ENCODE measurements at places on chromosomes 7 and 10.

- DNase-seq = no peak
Measured at GRCh38 chr10:44910602-44911001, 535 bp upstream of the TMEM72 start.

GRCh38 chr7:112410092-112410491 is 40.2 kb upstream of the IFRD1 start:
- peak; percentile 31 for DNase-seq

DNA sequence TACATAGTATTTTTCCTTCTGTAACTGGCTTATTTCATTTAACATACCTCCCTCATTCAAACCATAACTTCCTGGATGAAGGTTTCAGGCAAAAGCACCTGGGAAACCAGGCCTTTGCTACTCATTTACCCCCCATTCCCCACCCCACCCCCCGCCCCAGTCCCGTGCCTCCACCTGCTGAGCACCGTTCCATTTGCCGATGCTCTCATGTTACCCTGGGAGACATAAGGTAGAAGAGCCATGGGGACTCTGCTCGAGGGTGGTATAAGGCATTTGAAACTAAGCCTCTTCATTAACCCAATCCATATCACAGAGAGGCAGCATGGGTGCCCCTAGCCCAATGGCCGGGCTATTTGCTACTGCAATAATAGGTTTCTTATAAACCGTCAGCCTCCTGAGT is 22.2 kb upstream of the MCM10 start:
- no peak for DNase-seq

DNA sequence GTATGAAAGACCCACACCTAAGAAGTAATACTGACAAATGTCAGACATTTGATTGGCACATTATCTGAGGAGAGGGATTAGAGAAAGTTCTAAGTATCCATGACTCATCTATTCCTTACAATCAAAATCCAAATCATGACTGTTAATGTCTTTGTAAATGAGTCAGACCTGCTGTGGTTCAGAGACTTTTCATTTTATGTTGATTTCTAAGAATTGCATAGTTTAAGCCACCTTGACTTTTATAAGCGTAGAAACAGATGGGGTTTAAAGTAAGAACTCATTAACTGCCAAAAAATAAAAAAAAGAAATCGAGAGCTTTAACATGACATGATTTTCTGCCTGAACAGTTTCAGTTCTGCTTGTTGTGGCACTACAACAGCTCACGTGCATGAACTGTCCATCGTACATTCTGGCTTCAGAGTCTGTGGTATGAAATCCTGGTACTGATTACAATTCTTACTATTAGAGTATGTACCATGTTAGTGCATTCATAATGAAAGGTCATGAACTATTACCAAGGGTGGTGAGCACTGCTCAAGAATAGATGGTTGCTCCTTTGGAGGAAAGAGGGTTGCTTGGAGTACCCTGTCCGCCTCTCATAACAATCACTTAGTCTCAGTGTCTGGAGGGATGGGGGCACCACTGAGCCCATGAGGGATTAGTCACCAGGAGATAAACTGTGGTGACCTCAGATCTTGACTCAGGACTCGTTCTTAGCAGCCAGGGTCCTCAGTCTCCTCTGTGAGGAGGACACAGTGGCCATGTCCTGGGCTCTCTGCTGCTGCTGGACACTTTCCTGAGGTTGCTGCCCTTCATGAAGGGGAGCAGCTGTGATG is 42.2 kb downstream of the ACSM6 start:
- DNase-seq = peak; percentile 76

DNA sequence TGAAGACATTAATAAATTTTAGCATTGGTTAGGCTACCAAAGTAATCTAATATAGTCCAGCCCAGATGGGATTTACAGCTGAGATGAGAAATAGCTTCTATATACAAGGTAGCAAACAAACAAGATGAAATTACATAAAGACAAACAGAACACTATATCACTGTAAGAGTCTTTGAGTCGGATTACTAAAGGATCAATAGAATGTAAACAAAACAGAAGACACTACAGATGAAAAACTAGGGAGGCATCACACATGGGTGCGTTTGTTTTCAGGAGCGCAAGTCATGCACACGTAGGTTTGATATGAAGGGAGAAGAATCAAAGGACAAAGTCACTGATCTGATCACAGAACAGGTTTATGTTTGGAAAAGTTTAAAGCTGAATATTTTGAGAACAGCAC is 26.5 kb downstream of the MPP7 start:
- DNase-seq = no peak

DNA sequence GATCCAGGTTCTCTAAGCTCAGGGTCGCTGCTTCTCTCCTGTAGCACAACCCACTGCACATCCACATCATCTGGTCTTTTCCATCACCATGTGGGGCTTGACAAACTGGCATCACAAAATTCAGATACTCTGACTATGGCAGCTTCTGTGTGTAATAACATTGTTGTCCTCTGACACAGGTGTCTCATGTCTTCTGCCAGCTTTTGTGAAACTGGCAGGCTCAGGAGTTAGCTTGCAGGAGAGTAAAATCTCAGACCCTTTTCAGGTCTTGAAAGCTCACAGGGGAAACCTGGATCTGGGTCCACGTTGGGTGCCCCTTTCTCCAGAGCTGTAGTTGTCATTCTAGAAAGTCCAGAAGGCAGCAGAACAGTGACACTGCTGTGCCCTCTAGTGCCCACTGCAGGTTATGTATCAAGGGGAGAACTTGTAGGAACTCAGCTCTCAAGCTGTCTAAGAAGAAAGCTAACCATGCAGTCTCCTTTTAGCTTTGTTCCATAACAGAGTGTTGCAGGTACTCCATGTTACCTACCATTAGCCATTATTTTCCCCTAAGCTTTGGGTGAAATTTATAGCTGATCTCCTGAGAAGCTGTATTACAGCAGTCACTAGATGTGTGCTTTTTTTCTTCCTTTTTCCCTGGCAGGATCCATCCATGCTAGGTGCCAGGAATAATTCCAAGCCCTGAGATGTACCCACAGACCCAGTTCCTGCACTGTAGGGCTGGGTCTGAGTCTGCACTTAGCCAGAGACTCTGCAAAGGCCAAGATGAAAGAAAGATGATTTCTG is 102.7 kb downstream of the ZNF248 start:
- DNase-seq = no peak

DNA sequence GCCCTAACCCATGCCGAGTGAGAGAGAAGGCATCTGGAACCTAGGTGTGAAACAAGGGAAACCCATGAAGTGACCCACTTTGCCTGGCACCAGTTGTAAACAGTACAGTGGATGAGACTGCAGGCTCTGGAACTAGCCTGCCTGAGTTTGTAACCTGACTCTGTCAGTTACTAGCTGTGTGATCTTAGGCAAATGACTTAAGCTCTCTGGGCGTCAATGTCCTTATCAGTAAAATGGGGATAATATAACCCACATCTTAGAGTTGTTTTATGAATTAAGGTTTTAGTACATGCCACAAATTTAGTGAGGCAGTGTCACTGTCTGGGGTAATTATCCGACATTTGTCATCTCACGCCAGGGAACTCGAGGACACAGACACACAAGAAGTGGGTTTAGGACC is 82.9 kb upstream of the AGK start:
- DNase-seq = no peak

- DNase-seq = no peak
Measured at GRCh38 chr7:124267154-124267553, 234.3 kb upstream of the TMEM229A start.

GRCh38 chr10:71704816-71705215 is 14.8 kb downstream of the C10orf105 start:
- no peak for DNase-seq

DNA sequence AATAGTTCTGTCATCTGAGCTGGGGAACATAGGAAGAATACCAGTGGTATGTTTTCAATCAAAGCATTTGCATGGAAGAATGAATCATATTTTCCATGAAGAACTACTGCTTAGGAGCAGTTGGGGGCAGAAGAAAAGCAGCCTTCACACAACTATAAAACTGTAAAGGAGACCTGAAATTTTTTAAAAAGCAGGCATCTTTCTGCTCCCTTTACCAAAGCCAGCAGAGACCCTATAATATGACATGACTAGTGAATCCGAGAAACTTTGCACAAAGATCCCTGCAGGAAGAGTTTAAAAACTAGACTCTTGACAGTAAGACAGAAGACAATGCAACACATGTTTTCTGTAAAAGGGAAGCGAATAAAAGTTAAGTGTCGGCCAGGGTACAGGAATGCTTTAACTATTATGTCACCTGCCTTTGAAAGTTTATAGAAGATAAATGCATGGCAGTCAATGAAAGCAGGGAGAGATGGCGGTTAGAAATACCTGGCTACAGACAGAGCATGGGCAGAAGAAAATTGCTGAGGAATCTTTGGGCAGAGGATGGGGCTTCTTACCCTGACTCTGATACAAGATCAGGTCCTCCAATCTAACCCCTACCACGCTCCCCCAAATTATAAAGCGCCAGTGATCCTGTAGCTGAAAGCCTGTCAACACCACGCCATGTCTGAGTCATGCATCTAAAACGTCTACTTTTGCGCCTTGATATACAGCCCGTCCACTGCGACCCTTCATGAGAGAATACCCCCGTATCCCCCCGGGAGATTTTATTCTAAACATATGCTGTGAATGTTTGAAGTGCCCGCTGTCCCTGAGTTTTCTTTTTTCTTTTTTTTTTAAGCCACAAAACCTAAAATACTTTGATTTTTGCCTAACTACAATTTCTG is 93.1 kb downstream of the GLI3 start:
- peak; percentile 83 for DNase-seq

DNA sequence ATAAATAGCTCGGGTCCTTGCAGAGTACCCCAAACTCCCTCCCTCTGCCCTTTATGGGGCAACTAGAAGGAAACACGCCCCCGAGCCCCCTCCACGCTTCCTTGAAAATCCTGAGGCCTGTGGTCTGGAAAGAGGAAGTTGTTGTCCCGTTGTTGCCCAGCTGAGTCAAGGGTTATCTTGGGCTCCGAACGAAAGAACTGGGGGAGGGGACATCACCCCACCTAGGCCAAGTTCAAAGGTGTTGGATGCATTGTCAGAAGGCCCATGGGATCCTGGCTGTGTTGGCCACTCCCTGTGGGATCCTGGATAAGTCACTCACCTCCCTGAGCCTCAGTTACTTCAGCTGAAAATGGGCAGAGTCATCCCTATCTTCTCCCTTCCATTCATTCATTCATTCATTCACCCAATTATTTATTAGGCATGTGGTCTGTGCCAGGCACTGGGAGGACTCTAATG is at the start of gene CCL24:
TSS of gene CCL24 (minus strand) at position 26 of the 456 bp plus-strand sequence. CDS start 91 bp downstream, outside the sequence.
- no peak for DNase-seq

- no peak for DNase-seq
Measured at GRCh38 chr7:149196151-149196704, 882 bp downstream of the ZNF282 start.

GRCh38 chr7:84714765-84715164 is 472.1 kb downstream of the SEMA3D start:
- no peak for DNase-seq

All from fibroblast of skin of right quadriceps (primary cell).